Stimulated activated CD4-positive, alpha-beta T cell treated with anti-CD3 and anti-CD28 coated beads, TNF-alpha, amount 100 ng/mL, for 1 hour (primary cell): ENCODE measurements at places on chromosomes 5 and 9.

DNA sequence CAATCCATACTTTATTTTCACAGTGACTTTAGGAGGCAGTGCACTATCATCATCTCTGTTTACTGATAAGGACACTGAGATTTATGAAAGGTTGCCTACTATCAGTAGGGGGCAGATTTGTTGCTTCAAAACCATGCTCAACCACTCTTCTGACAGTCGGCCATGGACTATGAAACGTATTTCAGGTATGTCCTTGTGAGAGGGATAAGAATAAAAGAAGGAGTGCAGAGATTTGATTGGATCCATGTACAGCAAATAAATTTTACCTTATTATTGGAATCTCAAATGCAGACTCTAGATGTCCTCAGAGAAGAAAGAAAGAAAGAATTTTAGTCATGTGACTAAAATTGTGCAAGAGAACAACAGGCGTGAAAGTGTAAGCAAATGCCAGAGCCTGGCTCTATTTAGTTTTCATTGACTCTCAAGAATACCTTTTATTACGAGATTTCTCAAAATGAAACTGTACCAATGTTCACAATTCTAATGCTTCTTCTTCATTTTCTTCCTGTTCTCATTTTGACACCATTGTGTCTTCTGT is 296.6 kb upstream of the RASA1 start:
- no peak for DNase-seq

DNA sequence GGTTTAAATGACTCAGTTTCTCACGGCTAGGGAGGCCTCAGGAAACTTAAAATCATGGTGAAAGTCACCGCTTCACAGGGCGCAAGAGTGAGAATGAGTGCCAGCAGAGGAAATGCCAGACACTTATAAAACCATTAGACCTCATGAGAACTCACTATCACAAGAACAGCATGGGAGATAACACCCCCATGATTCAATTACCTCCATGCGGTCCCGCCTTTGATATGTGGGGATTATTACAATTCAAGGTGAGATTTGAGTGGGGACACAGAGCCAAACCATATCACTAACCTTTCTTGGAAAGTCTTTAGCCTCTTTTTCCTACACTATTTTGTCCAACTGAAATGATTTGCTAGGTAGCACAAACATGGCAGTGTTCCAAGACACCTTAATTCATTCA is 533.9 kb upstream of the NUDT12 start:
- DNase-seq: no peak

DNA sequence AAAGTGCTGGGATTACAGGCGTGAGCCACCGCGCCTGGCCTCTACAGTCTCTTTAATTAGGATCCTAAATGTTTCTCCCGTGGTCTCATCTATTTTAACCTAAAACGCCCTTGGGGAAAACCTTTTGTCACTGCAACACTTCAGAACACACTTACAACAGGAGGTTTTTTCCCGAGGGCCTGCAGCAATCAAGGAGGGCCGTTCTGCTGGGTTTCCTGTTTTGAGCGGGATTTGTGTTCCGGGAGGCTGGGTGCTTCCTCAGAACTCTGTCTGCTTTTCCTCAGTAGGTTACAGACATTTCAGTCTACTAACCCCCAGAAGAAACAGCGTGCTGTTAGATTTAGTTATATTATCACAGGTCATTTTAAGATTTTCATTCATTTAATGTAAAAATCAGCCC is 65.4 kb upstream of the IRX4 start:
- no peak for DNase-seq

DNA sequence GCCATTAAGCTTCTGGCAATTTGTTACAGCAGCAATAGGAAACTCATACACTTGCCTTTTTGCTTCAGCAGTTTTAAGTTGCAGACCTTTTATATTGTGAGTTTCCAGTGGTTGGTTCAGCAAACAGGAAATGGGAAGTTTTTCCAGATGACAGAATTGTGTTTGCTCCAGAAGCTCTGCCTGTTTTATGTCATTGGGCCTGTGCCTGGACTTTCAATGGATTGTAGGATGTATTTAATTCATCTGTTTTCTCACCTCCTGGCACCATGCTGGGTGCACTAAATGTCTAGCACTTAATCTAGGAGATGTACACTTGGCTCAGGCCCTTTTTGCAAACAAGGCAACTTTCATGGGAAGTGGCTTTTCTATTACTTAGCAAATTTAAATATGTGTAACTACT is 100.4 kb upstream of the CLINT1 start:
- DNase-seq: no peak

GRCh38 chr9:137168573-137168903 is 1.3 kb downstream of the LRRC26 start:
- no peak for DNase-seq

DNA sequence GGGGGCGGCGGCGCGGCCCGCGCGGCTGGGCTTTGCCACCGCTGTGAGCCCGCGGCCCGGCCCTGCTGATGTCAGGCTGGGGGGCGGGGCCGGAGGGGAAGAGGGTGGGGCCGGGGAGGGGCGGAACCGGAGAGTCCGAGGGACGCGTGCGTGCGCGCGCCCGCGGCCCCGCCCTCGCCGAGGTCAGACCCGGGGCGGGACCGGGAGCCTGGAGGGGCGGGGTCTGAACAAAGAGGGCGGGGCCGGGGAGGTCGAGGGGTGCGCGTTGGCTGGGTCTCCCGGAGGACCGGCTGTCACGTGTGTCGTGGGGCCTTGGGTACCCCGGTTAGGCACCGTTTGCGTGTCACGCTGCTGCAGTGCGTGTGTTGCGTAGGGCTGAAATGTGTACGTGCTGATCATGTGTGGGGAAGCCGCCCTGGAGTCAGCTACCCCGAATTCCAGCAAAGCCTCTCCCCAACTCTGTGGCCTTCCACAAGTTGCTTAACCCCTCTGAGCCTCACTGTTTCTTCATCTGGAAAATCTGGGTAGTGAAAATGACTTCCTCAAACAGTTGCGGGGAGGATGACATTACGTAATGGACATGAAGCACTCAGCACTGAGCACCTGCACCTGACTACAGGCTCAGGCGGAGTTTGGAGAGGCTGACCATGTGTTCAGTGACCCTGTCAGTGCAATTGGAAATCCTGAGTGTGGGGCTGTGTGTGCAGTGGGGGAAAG is at the start of gene RALGDS:
RALGDS (minus strand) TSS at position 43 of the 717 bp plus-strand sequence. CDS start 86 bp downstream, outside the sequence.
- peak; percentile 85 for DNase-seq

- no peak for DNase-seq
Measured at GRCh38 chr9:70415476-70415875, 1.0 kb upstream of the KLF9 start.

DNA sequence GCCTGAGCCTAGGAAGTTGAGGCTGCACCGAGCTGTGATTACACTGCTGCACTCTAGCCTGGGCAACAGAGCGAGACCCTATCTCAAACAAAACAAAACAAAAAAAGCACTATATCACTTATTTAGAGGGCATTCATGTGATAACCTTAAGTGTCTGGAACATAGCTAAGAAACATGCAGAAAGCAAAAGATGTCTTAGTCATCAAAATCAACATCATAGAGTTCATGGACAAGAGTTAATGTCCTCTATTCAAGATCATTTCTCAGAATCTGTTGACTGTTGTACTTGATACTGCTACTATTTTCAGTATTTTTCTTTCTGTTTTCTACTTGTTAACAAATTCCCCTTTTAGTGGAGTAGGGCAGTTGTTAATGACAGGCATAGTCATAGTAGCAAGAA is 25.4 kb downstream of the FSD1L start:
- no peak for DNase-seq

DNA sequence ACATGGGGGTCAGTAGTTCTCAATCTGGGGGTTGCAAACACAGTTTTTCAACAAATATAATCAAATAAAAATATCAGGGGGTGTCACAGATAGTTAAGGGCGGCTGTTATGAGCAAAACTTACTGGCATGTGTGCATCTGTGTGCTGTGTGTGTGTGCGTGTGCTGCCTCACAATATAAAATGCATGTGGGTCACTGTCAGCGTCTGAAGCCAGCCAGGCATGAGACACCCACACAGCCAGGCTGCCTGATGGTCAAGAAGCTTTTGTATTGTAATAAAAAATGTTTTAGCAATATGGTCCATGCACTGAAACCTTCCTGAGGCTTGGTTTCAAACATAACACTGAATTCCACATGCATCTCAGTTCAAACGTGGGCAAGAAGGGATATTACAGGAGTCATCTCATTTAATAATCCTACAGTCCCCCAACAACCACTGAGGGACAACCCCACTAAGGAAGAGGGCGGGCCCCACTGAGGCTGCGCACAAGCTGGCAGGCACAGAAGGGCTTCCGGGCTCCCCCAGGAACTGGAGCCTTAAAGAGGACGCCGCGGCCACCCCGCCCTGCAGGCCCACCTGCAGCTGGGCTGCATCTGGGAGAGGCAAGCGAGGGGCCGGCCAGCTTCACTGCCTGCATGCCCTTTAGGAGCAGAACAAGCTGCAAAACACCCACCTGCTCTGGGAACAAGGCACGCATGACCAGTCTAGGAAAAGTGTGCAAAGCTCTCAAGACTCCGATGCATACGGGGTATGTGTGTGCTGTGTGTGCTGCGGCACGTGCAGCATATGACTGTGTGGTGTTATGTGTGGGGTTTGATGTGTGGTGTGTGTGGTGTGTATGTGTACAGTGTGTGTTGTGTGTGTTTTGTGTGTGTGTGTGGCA is 14.1 kb downstream of the SEMA4D start:
- no peak for DNase-seq

GRCh38 chr5:137181667-137182066 is 317.5 kb downstream of the SPOCK1 start:
- DNase-seq: no peak

DNA sequence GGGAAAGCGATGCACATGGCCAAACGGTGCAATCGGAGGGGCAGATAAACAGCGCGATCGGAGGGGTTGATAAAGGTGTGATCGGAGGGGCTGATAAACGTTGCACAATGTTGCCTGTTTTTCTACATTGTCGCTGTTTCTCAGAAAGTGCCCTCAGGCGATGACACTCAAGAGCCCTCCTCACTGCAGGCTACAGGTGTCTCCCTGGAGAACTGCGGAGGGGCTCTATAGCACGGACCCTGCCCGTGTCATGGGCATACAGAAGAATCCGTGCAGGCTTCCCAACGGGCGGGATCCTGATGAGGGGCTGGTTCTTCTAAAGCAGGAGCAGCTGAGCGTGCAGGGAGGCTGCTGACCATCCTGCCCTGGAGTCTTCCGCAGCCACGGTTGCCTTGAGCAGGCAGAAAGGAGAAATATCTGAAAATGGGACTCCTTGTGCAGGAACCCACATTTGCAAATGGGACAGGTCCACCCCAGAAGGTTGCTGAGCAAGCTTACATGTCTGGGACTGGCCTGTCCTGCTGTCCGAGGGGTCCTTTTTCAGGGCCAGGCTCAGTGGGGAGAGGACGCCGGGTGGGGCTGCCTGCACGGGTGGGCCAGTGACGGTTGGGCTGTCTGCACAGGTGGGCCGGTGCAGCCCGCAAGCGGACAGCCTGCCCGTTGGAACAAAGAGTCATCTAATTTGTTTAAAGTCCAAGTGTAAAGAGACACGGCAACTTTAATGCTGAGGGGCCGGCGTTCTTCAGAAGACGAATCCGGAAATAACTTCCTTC is 25.1 kb upstream of the LPCAT1 start:
- DNase-seq: no peak

- no peak for DNase-seq
Measured at GRCh38 chr5:59301727-59302126, 591.8 kb downstream of the PDE4D start.

DNA sequence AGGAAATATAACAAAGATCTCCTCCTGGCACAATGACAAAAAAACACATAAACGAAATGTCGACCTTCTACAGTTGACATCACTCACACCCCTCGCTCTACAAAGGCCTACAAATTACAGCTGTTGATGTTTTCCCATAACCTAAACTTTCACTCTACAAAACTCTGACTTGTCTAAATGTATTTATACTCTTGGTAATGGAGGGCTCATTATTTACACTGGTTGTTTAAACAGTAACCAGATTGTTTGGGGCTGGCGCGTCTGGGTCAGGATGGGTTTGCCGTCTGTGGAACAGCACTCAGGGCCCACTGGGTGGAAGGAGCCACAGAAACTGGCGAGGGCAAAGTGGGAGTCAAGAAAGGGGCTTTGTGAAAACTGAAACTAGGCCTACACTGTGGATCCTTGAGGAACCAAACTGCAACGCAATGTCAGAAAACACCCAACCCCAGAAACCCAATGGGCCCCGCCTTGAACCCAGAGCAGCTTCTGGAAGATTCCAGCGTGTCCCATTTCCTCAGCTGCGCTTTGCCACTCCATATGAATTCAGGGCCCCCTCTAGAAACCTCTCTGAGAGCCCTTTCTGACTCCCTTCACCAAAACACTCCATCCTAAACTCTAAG is 136.7 kb downstream of the ROR2 start:
- DNase-seq: no peak

DNA sequence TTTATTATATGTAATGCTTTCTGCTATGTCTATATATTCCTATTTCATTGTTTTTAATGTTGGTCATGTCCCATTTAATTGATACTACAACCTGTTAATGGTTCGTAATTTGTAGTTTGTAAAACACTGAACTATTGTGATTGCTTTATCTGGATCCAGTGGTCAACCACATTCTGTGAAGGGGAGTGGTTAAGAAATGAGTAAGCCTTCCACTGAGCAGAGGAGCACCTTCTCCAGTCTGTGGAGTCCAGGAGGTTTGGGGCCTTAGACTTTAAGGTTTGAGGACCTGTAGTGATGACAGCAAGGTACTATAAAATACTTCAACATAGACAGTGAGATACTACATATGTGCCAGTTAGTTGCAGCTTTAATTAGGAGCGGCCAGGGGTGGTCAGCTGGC is 67.7 kb upstream of the RAD23B start:
- DNase-seq: no peak

DNA sequence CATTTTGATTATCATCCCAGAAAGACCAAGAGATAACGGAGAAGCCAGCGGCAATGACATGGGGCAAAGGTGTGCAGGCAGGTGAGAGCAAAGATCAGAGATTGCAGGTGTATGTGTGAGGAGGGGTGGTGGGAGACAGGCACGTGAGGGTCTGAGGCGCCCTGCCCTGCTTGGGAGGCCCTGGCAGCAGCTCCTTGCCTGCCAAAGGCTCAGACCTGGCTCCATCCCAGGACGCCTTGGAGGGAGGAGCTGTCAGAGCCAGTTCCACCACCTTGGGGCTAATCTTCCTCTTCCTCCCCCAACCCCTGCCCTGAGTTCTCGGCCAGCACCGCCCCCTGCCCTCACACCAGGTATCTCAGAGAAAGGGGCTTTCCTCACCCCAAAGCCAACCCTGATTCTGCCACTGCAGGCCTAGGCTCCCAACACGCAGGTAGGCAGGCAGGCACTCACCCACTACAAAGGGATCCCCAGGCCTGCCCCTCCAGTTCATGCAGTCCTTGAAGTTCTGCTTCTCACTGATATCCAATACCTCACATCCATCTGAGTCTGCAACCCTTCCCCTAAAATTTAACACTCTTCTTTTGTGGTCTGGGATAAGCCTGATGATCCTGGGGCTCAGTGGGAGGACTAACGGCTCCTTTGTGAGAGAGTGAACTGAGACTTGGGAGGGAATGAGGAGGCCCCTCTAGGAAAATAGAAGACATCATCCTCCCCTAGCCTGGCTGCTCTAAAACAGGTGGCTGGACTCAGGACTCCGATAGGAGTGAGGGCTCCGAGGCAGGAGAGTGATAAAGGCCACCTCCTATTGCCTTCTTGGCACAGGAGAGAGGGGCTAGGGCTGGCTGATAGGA is 1.8 kb downstream of the AQP3 start:
- DNase-seq: no peak

GRCh38 chr5:139205124-139205523 is 7.0 kb upstream of the SIL1 start:
- no peak for DNase-seq
